AG09309 (cell line): ENCODE measurements at places on chromosomes 2 and 18.

GRCh38 chr2:197442857-197443256 is 8.0 kb upstream of the SF3B1 start:
- no peak for DNase-seq

DNA sequence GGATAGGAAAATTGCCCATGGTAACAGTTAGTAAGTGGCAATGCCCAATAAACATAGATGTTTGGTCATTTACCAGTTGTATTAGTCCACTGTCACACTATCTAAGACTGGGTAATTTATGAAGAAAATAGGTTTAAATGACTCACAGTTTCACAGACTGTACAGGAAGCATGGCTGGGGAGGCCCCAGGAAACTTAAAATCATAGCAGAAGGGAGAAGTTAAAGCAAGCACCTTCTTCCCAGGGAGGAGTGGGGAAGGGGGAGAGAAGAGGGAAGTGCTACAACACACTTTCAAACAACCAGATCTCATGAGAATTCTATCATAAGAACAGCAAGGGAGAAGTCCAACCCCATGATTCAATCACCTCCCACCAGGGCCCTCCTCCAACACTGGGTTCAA is 23.4 kb downstream of the NR4A2 start:
- DNase-seq = no peak

DNA sequence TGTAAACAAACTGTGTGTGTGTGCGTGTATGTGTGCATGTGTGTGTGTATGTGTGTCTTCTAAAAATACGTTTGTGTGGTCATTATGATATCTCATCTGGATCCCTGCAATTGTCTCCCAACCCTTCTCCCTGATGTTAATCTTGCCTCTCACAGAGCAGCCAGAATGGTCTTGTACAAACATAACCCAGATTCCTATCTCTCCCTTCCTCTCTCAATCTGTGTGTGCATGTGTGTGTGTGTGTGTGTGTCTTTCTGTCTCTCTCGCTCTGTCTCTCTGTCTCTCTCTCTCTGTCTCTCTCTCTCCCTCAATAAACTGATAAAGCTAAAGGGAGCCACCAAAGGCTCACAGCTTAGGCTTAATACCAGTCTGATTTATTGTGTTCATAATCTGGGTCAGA is 210.8 kb downstream of the PAX3 start:
- DNase-seq = no peak

DNA sequence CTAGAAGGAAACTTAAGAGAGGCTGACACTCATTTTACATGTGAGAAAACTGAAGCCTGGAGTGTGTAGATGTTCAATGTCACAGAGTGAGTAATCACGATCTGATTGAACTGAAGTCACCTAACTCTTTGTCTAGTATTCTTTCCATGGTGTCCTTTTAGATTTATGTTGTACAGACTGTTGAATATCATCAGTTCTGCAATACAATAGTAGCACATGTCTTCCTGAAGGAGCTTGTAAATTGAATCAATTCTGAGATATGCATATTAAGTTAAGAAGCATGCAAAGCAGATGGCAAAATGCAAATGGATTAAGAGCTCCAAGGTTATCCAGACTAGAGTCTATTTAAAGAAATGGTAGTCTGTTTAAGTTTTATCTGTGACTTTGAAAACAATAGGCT is 484.9 kb upstream of the CRIM1 start:
- no peak for DNase-seq

DNA sequence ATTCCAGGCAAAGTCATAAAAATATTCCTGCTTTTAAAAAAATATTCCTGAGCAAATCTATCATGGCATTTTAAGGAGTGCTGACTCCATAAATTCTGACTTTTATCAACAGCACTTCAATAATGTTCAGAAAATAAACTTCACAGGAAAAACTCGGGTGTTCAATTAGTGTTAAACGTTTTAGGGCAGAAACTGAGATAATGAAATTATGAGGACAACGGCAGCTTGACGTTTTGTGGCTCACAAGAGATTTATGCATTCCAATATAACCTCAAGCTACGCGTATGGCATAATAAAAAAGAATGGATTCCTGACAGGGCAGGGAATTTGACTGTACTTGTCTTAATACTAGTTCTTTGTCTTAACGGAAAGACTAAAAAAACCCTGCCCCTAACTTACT is 133.2 kb downstream of the ICOS start:
- no peak for DNase-seq

DNA sequence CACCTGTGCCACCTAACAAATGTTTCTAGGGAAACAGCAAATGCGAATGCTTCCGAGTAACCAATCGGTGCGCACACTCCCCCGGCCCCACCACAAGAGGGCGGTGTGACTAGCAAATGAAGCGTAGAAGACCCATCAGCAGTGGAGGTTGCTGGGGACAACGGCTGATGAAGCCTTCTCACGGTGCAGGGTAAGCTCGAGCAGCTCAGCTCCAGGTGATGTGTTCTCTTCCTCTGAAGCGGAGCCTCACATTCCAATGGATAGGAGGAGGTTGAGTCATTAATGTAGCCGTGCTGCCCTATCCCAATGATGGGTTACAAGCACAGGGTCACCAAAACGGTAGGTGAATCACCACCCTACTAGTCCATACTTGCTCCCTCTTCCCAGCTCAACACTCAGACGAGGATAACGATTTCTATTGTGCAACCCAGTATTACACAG is 127.6 kb upstream of the TWIST2 start:
- DNase-seq = no peak

DNA sequence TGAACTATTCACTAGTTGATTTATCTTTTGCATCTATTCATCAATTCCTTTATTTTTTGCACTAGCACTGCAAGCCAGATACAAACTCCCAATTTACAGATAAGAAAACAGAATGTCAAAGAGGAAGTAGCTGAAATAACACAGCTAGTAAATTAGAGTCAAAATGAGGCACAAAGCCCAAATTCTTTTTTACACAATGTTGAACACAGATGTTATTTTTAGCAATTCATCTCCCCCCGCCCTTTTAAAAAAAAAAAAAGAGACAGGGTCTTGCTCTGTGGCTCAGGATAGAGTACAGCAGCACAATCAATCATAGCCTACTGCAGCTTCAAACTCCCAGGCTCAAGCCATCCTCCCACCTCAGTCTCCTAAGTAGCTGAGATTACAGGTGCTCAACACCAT is 127.8 kb downstream of the CCBE1 start:
- no peak for DNase-seq

DNA sequence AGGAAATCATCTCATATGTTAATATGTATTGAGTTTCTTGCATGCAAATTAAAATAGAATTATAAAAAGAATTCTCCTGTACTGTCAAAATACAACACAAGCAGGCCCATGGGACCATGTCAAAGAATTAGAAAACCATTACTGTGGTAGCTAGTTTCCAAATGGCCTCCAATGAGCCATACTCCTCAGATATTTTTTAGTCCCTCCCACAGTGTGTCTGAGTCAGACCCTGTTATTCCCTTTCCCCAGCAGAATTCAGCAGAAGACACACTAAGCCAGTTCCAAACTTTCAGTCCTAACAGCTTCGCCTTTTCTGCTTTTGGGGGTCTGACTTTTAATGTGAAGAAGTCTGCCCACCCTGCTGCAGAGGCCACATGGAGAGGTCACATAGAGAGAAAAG is 86.7 kb downstream of the FIGN start:
- no peak for DNase-seq

- DNase-seq = no peak
Measured at GRCh38 chr2:96535331-96535730, 1.2 kb upstream of the ARID5A start.

DNA sequence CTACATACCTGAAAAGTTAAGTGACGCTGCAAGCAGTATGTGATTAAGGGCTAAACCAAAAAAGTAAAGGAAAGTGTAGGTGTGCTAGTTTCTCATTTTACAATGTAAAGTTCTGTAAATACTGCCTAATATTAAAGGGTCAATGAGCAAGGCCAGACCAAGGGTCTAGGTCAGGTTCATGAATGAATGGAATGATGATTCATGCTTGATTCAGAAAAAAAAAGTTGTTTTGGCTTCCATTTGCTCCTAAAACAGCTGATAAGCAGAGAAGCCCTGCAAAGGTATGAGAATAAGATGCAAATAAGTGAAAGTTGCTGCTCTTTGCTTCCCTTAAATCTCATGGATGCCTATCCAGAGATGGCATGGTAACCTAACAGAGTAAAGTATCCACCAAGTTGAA is 61.3 kb downstream of the PTRHD1 start:
- DNase-seq = no peak

- no peak for DNase-seq
Measured at GRCh38 chr2:218860950-218861381, 1.4 kb downstream of the WNT6 start.

- no peak for DNase-seq
Measured at GRCh38 chr18:73514449-73514848, 633.2 kb downstream of the FBXO15 start.

GRCh38 chr2:134581877-134582546 is 136.8 kb downstream of the TMEM163 start:
- DNase-seq = no peak

DNA sequence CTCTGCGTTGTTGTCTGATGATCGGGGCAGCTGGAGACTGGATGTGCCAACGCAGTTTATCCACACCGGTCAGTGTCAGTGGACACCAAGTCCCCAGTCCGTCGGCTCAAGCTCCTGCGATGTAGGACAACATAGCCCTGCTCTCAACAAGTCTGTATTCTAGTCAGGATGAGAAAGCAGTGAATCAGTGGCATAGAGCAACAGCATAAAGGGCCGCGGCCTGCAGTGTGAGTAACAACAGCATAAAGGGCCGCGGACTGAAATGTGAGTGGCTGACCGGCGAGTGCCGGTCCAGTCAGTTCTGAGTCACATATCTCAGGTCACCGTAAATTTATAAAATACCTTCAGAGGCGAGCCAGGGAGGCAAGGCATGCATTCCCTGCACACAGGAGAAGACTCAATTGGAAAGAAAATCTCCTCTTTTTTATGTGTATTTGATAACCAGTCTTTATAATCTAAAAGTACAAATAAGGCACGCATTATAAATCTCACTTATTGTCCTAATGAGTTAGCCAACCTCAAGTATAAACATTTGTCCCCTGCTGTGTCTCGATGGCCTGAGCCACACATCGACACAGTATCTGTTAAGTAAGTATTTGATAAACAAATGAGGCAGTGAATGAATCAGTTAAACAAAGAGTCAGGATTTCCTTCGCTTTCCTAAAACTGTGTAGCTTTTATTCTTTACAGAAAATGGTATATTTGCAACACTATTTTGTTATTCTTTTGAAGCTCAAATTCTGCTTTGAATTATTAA is 33.8 kb upstream of the NFATC1 start:
- no peak for DNase-seq

DNA sequence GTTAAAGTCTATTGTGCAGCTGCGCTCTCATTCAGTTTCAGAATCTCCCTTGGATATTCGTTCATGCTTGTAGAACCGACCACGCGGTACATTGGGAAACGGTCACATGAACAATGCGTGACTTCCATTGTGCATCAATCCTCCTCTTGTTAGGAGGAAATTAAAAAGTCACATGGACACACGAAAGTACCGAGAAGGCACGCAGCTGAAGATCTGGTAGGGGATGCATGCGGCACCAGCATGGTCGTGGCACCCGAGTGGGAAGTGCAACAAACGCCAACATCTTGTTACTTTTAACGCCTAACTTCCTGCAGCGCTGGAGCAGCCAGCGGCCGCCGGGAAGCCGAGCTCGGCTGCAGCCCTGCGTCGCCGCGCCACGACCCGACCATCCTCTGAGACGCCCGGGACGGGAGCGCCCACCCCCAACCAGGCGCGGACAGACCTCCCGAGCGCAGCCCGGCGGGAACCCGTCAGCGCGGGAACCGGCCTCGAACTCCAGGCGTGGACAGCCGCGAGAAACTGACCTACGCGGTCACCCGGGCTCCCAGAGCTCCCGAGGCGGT is 412 bp downstream of the OSBPL1A start:
- DNase-seq = peak; percentile 16

- no peak for DNase-seq
Measured at GRCh38 chr2:50901510-50901909, 130.4 kb downstream of the NRXN1 start.

- DNase-seq = no peak
Measured at GRCh38 chr2:205273148-205273547, 409.2 kb upstream of the NRP2 start.

DNA sequence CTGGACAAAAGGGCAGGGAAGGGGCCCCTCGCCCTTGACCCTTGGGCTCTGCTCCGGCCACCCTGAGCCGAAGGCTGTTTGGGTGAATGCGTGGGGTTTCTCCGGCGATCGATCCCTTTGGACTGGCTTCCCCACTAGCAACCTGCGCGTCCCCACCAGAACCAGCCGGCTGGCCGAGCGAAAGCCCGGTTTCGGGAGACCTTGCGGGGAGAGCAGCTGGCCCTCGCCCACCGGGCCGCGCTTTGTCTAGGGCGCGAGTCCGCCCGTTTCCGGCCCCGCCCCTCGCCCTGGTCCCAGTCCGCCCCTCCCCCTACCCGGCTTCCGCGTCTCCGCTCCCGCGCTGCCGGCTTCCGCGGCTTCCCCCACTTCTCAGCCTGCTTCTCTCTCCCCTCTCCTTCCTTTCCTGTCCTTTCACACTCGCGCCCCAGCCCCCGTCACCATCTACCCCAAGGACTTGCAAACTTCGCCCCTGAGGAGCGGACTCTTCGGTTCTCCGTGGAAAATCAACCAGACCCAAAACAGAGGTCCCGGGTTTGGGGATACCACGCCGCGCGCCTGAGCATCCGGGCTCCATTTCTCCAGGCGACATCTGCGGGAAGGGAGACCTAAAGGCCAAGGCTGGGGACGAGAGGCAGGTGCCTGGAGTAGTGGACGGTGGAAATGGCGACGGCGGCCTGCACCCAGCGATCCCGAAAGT is 48.0 kb upstream of the ATP6V1B1 start:
- DNase-seq = no peak

DNA sequence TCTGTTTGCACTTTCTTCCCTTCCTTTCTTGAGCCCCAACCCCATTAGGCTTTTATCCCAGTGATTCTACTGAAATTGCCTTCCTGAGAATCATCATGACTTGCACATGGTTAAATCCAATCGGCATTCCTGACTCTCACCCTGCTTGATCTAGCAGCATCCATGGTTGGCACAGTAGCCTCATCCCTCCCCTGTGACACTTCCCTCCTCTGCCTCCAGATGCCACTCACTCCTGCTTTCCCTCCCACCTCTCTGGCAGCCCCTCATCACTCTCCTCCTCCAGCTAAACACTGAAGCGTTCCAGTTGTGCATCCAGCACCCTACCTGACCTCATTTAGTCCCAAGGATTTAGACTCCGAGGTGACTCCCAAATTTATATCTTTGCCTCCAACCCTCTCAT is 114.7 kb downstream of the GALNT14 start:
- no peak for DNase-seq

DNA sequence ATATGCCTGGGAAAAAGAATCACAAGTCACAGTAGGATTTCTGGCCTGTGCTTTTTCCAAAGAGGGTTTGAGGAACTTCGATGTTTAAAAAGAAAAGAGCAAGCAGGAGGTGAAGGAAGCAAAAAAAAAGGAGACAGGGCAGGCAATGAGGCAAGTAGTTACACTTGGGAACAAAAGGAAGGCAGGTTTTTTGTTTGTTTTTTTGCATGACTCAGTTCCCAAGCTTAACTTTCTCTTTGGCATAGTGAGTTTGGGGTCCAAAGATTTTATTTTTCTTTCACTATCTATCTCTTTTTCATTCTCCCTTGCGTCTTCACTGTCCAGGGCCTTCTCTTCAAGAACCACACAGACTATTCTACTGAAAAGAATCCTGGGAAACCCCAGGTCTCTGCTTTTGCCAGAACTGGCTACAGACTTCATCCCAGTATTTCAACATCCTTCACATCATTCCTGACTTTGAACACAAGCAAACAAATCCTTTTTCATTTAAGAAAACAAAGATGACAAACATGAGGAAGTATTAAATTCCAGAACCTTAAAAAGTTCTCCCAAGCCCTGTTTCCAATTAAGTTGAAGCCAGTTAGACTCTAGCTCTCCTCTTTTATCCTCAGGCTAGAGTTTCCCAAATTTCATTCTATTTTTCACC is 210.7 kb upstream of the RND3 start:
- peak; percentile 90 for DNase-seq

- no peak for DNase-seq
Measured at GRCh38 chr2:176132205-176133171, 3.0 kb downstream of the HOXD8 start.
